Effector CD4-positive, alpha-beta T cell (primary cell): ENCODE measurements at places on chromosomes 6 and 20.
A peak's percentile ranks its signal among the peaks of the same experiment; 100 is the strongest.

DNA sequence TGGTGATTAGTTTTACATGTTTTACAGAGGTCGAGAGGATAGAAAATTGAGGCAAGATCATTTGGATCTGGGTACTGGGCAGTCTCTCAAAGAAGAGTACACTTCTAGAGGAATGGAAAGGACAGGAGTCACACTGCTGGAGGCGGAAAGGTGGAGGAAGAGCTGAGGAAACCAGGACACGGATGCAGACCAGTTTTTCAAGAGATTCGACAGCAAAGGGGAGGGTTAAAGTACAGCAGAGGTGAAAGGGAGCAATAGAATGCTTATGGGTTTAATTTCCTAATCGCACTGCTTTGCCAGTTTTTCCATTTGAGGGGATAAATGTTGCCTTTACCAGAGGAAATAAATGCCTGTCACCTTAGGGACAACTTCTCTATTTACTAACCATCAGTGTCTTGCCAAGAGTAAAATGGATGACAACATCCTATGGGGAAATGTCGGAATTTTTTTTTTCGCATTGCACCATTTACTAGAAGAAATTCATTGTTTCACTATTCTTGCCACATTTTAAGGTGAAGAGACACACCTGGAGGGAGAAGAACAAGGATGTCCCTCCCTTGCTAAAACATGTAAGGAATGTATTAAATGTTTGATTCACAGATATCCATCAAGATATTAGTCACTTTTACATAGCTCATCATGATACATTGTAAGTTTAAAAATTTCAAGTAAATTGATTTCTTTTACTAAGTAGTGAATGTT lies 226.6 kb downstream of the COL12A1 start:
- DNase-seq, result no peak

DNA sequence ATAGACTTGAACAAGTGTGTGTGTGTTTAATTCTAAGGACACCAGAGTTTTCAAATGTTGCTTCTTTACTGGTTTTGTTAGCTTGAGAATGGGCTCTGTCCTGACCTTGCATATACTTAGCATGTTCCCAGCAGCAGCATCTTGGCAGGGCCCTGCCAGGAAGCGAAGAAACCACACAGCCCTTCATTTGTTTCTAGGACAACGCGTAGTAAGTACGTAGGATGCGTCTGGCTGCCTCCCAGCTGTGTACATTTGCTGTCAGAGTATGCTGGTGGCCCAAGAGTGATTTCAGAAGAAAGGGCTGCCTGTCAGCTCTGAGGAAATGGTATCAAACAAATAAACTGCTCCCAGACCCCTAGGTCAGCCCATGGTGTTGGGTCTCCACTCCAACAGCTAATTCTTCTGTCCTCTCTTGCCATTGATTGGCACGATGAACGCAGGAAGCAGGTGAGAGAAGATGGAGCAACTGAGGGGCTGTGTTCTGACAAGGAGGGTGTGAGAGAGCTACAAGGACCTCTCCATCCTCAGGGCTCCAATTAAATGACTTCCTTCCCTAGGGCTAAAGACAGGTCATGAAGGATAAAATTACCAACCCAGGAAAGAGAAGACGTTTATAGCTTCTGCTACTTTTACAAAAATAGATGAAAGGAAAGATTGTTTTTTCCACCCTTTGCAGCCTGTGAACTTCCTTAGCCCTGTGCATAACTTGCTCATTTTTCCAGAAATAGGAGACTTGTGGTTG lies 55.9 kb upstream of the HDDC2 start:
- no peak for DNase-seq

DNA sequence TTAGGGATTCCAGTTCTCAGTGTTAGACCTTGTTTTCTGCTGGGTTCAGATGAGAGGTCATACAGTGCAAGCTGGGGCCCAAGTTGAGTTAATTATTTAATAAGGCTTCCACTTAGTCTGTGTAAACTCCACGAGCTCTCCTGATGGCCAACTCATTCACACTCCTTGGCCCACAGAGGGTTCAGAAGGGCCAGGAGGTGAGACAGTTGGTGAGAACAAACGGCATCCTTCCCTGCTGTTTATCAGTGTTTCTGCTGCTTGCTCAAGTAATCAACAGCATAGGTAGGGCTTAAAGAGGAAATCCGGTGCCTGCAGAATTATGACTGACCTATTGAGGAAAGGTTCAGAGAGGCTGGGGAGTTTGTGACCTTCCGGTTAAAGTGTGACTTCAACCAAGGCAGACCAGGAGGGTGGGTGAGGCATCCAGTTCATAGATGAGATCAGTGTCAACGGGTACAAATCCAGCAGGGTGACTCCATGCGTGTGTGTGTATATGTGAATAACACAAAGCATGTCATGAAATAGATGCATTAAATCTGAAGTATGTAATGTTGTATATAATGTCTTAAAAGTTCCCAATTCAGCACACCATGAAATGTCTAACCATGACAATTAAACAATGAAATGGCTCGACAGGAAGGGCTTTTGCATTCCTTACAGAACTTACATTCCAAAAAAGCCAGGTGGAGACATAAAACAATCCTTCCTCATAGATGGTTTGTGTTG lies 37.4 kb upstream of the BCAS1 start:
- DNase-seq, result no peak

DNA sequence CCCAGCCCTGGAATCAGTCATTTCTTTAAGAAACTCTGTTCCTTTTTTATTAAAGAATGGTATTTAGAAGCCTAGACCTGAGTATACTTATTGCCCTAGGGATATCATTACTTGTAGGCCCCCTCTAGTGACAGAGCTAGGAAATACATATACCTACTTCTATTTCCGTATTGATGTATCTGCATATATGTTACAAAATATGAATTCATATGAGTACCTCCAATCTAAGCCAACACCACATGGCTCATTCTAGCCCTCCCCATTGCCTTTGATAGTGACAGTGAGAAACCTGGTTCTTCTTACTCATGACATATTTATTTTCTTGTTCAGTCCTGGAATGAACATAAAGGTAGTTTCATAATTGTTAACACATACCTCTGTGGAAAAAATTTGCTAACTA lies 137.2 kb downstream of the FARS2 start:
- no peak for DNase-seq

GRCh38 chr6:16765235-16765634 lies 4.0 kb upstream of the ATXN1 start:
- no peak for DNase-seq

DNA sequence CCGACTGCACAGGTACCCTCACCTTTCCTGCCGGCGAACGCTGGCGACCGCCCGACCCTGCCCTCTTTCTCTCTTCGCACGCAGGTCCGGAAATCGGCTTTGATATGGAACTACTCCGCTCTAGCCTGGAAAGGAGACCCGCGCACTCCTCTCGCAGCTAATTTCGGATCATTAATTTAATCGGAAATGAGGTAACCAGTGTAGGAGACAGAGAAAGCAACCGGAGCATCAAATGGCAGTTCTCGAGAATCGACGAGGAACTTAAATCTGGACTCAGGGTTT lies 949 bp upstream of the ATXN1 start:
- DNase-seq, result no peak

- no peak for DNase-seq
These were observed 54.8 kb downstream of the PFDN4 start for GRCh38 chr20:54262671-54263070.

GRCh38 chr20:50217207-50217949 lies 26.7 kb downstream of the CEBPB start:
- DNase-seq, result no peak

- peak; percentile 11 for DNase-seq
These were observed 31.8 kb upstream of the GMPR start for GRCh38 chr6:16206595-16207037.

GRCh38 chr6:56382416-56382940 lies 135.1 kb upstream of the COL21A1 start:
- DNase-seq, result no peak

GRCh38 chr6:143158113-143158581 lies 97.5 kb downstream of the AIG1 start:
- DNase-seq, result no peak

- DNase-seq, result no peak
These were observed 75.9 kb upstream of the HDDC2 start for GRCh38 chr6:125377621-125378020.

DNA sequence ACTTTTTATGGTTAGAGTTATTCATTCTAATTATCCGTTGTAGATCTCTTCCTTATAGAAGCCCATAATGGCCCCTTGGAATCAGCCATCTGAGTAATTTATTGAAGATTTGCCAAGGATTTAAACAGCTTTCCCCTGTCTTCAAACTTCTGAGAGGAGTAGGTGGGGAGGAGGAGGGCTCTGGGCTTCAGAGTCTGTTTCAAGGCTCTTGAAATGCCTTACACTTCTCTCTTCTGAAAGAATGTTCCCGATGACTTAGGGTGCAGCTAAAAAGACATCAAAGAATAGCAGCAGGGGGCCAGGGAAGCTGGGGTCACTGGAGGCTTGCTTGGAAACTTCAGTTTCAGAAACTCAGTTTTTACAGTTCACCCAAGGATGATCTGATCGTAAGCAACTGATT lies 165.3 kb downstream of the ZDHHC14 start:
- no peak for DNase-seq
